ENCODE measurements at places on chromosomes 5 and 9.

DNA sequence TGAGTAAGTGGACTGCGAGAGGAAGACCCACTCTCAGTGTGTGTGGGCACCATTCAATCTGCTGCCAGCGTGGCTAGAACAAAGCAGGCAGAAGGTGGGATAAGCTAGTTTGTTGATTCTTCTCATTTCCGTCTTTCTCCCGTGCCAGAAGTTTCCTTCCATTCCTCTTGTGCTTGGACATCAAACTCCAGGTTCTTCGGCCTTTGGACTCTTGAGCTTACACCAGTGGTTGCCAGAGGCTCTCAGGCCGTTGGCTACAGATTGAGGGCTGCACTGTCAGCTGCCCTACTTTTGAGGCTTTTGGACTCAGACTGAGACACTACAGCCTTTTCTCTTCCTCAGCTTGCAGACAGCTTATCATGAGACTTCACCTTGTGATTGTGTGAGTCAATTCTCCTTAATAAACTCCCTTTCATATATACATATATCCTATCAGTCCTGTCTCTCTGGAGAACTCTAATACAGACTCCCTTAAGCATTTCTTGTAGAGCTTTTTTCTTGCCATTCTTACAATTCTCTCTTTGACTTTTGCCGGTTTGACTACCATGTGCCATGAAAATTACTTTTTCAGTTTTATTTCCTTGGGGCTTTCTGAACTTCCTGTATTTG, 494.9 kb downstream of the PRR16 start:
- no peak for DNase-seq

- no peak for DNase-seq
Measured at GRCh38 chr5:107997338-107997980, 326.7 kb upstream of the EFNA5 start.

DNA sequence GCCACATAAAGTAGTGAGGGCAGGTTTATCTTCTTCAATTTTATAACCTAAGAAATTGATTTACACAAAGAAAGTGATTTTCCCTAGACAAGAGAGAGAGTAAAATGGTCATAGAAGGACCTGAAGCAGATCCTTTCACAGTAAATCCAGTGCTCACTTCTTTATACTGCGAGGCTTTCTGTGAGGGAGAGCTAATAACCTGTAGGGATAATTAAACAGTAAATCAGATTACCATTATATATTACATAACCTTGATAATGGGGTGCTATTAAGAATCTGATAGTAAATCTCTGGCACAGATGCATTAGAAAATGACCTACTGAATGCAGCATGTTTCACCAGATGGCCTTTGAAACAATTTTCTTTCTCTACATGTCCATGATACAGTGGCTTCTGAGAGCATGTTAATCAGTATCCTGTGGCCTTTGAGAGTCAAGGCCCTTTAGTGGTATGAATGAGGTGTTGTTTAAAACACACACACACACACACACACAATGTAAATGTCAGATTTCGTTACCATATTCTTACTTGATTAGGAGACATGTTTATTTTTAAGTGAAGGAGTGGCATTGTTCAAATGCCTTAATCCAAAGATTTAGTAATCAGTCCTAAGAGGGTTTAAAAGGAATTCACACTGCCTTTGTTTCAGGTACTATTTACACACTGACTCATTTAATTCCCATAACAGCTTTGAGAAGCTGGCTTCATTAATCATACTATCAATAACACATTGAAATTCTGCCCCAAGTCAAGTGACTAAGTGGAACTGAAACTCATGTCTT, 124.7 kb downstream of the ALDH1A1 start:
- DNase-seq, result no peak

- DNase-seq, result no peak
Measured at GRCh38 chr5:68798877-68799843, 294.7 kb upstream of the SLC30A5 start.

DNA sequence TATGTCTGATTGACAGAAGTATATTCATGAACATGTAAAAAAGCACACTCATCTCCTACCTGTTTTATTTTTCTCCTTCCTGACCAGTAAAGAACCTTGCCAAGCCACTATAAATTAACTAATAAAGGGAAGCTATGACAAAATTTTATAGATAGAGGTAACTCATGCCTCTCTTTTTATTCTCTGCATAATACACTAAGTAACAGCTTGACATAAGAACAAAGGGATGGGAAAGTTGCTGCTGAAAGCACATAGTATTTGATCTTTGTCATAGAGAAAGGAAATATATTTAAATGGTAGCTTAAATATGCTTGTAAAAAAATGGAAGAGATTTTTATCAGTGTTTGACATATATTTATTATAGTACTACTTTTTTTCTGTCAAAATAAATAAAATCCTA, 1065.7 kb upstream of the CDH9 start:
- no peak for DNase-seq

GRCh38 chr5:39691993-39692392, 267.2 kb upstream of the DAB2 start:
- DNase-seq, result no peak

DNA sequence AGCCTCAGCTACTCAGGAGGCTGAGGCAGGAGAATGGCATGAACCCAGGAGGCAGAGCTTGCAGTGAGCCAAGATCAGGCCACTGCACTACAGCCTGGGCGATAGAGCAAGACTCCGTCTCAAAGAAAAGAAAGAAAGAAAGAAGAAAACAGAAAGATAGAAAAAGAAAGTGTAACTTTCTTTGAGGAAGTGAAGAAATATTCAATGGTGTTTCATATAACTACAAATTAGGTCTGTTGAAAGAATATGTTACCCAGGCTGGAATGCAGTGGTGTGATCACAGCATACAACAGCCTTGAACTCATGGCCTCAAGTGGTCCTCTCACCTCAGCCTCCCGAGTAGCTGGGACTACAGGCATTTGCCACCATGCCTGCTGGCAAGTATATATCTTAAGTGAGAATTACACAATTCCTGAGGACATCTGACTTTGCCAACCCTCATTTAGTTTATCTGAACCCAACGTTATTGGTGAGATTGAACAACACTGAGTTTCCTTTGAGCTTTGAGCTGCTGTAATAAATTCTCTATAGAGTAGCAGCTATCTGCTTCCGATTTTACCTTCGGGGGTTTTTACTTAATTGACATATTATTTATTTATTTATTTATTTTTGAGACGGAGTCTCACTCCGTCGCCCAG, 2.0 kb upstream of the FAF2 start:
- DNase-seq, result no peak

GRCh38 chr5:40258222-40258621, 421.5 kb upstream of the PTGER4 start:
- peak; percentile 19 for DNase-seq

GRCh38 chr9:116100711-116101121, 52.9 kb upstream of the PAPPA start:
- no peak for DNase-seq

DNA sequence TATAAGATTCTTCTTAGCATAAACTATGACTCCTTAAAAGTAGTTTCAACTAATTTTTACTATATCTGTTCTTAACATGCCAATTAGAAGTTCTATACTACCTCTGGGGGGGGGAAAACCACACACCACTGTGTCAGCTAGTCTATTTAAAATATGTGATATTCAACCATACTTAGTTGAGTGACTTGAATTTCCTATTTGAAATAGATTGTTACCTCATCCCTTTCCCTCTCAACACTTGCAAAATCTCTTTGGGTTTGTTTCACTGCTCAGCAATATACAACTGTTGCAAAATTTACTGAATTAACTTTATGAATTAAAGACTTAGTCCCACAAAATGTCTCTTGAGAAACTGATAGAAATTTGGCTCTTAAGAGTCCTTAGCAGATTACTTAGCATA, 151.1 kb upstream of the POU5F2 start:
- peak; percentile 3 for DNase-seq

- no peak for DNase-seq
Measured at GRCh38 chr5:73221726-73222125, 48.7 kb downstream of the TMEM174 start.

DNA sequence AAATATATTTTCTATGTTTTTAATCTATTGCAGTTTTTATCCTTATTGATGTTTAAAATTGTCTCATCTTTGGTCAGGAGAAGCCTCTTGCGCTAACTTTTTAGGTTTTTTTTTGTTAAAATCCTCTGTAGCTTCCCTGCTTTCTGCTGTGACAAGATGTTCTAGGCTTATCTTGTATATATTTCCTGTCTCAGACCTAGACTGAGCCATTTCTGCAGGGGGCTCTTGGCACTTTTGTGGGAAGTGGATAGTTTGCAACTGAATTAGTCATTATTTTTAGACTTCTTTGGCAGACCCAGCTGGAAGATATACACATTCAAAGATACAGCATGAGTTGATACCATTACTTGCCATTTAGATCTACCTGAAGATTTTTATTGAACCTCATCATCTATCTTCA, 28.8 kb downstream of the TCERG1 start:
- DNase-seq, result no peak

GRCh38 chr5:39760385-39761198, 335.8 kb upstream of the DAB2 start:
- DNase-seq, result peak; percentile 3

GRCh38 chr9:13351778-13352386, 72.4 kb upstream of the MPDZ start:
- peak; percentile 65 for DNase-seq

GRCh38 chr9:16318516-16319060, 551.9 kb downstream of the BNC2 start:
- DNase-seq, result no peak

GRCh38 chr9:16289639-16290038, 580.8 kb downstream of the BNC2 start:
- DNase-seq, result no peak

DNA sequence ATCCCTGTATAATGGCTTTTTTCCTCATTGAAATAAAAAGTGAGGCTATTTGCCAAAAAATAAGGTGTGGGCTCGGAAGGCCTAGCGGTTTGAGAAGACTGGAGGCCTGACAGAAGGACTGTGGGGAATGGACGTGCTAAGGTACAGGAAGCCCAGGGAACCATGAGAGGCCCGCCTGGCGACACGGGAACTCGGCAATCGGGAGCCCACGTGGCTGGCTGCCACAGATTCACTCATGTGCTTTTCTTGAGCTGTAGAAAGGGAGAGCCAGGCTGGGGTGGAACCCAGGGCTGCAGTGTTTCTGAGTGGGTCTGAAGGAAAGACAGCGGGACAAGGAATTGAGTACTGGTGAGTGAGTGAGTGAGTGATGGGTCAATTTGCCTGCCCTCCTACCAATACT, 11.9 kb upstream of the DDX41 start:
- DNase-seq, result no peak

- DNase-seq, result no peak
Measured at GRCh38 chr5:97417986-97418385, 234.9 kb upstream of the RIOK2 start.

- no peak for DNase-seq
Measured at GRCh38 chr5:160445132-160445531, 23.5 kb downstream of the PTTG1 start.

DNA sequence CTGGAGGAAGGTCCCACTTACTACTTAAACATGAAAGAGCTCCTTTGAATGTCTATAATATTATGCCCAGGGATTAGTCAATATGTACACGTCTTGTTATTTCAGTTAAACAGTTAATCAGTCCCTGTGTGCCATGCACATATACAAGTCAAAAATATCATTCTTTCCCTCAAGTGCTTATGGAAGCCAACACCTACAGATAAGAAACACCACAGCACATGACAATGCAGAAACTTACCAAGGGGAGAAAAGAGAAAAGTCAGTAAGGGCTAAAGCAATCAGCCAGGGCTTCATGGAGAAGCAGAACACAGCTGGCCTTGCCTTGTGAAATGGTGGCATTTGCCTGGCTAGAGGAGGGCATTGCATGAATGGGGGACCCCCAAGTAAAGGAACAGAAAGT, 88.3 kb downstream of the SNCAIP start:
- peak; percentile 77 for DNase-seq

GRCh38 chr9:38737246-38737645, 17.3 kb upstream of the FAM240B start:
- DNase-seq, result no peak
